ENCODE measurements at places on chromosomes 3 and 15.

GRCh38 chr3:135982404-135982761 is 16.9 kb downstream of the PPP2R3A start:
- DNase-seq: no peak

- no peak for DNase-seq
Observed at GRCh38 chr15:73313861-73314260, 54.9 kb downstream of the HCN4 start.

- DNase-seq: no peak
Observed at GRCh38 chr3:182568876-182569275, 224.4 kb upstream of the ATP11B start.

DNA sequence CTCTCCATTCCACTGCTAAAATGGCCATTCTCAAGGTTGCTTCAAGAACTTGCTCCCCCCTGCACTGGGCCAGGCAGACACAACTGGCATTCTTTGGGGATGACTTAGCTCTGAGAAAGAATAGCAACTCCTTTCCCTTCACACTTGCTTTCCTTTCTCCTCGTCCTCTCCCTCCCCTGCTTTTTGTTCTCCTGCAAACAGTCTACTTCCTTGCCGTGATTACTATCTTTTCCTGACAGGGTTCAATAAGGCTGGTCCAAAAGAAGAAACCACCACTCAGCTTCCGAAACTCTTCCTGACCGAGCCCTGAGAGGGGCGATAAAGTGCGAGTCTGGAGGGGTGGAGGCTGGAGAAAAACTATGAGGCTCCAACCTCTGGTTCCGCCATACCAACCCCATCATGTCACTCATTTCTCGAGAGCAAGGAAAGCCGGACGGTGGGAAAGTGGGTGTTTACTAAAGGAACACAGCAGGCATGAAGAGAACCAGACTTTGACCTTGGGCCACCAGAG is 5.0 kb downstream of the AMOTL2 start:
- no peak for DNase-seq

- DNase-seq: no peak
Observed at GRCh38 chr3:156553705-156554356, 1.1 kb downstream of the SSR3 start.

- DNase-seq: peak; percentile 75
Observed at GRCh38 chr3:39267631-39268548, 11.9 kb downstream of the CX3CR1 start.

GRCh38 chr3:189042832-189043231 is 128.9 kb upstream of the TPRG1 start:
- DNase-seq: no peak

GRCh38 chr3:44902628-44903027 is 28.2 kb downstream of the TGM4 start:
- DNase-seq: no peak

DNA sequence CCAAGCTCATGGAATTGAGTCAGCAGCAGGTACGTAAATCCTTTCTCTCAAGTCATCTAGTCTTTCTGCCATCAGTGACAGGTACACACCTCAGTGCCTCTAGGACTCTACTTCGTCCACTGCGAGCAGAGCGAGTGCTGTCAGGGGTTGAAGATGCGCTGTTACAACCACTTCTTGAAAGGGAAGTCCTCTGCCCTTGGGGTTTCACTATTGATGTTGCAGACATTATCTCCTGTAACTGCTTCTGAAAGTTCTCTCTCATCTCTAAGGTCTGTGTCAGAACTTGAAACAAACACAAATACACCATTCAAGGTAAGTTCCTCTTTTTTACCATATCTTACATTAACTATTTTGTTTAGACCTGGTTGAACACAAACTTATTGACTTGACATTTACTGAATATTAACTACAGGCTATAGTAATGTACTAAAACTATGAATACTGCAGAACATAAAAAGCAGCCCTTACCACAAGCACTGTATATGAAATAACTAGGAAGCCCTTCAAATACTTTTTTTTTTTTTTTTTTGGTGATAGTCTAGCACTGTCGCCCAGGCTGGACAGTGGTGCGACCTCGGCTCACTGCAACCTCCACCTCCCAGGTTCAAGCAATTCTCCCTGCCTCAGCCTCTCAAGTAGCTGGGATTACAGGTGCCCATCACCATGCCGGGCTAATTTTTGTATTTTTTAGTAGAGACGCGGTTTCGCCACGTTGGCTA is 41.5 kb downstream of the TOPBP1 start:
- no peak for DNase-seq

GRCh38 chr3:119664370-119664769 is 4.0 kb upstream of the POPDC2 start:
- DNase-seq: no peak

DNA sequence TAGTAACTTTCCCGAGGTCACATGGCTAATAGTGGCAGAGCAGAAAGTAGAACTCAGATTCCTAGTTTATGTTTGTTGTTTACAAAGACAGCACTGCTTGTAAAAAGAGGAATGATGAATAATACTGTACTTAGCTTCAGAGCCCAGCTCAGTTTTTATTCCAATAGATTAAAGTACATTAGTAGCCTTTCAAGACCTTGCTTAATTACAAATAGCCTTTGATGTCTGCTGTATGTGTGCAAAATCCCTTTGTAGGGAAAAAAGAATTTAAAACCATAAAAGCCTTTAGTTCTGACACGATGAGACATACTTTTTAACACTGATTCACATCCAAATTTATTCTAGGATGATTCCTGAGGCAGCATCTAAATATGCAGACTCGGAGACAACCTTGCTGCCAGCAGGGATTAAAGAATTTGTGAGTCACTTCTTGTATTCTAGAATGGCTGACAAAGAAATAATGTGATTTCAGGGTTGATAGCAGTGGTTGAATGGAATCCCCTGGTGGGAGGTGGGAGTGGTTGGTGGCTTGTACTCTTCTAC is 324.2 kb upstream of the TGFBR2 start:
- no peak for DNase-seq

- DNase-seq: no peak
Observed at GRCh38 chr3:73789825-73790444, 165.2 kb upstream of the PDZRN3 start.
